ENCODE measurements at places on chromosomes 11 and 22. TPM values are rescaled to one million over a fixed set of nuclear protein-coding genes. Genes with fewer than 3 reads are reported as not detected.

DNA sequence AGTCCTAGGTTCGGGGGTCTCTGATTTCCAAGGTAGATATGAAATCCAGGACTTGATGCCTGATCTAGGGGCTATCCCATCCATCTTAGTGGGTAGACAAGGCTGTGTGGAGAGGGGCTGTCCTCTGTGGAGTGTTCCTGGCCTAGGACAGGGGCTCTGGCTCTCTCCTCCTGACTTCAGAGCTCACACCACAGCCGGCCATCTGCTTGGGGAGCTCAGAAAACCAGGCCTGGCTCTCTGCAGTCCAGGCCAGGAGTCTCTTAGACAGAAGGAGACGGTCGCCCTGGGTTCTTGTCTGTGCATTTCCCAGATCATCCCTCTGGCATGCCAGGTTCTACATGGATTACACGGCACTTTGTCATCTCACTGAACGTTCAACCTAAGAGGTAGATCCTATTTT, 17.9 kb downstream of the TUB start:
- no peak for DNase-seq
- no peak overlapping the region for H3K27ac ChIP-seq
- H3K27me3 ChIP-seq = no peaks in the 10 kb centered on the region
- H3K4me3 ChIP-seq = no peak overlapping the region
- no peaks in the 10 kb centered on the region for H3K36me3 ChIP-seq

- H3K27me3 ChIP-seq = no peaks in the 10 kb centered on the region
- DNase-seq = no peak
- no peaks in the 10 kb centered on the region for H3K36me3 ChIP-seq
- H3K27ac ChIP-seq = no peak overlapping the region
- no peak overlapping the region for H3K4me3 ChIP-seq
- peaks cover 7% of the 10 kb centered on the region for H3K4me1 ChIP-seq
Observed at GRCh38 chr11:12079726-12080556, 30.4 kb upstream of the MICAL2 start.

Gene LAYN
- 57.4 TPM for total RNA-seq

Gene ATG13
- 49.2 TPM for total RNA-seq

Gene OR5B21
- not detected for total RNA-seq

All from activated naive CD8-positive, alpha-beta T cell treated with anti-CD3 and anti-CD28 coated beads for 36 hours (primary cell).